ENCODE measurements at places on chromosomes 5 and 9.

- peak; percentile 90 for DNase-seq
These were observed 112.2 kb downstream of the RPS23 start for GRCh38 chr5:82165740-82166530.

DNA sequence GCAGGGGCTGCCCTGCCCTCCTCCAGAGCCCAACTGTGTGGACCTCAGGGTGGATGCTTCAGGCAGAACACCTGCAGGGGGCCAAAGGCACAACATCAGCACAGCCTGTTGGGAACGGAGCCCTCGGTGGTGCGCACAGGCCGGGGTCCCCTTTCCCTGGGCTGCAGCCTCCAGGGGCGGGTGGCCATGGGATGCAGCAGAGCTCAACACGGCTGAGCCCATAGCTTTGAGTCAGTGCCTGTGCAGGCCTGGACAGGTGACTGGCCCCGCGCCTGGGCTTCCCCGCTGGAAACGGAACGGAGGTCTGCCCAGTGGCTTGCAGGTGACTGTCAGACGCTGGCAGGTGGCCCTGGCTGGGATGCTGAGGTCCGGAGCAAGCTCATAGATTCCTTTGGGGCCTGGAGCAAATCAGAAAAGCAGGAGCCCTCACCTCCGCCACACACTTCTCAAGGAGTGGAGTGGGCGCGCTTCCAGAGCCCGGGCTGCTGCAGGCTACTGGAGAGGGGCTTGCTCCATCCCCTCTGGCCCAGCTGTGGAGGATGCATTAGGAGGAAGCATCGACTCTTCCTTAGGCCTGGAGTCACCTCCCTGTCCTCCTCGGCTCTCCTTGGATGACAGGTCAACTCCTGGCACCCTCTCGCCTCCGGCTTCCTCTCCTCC is 69.8 kb upstream of the RNU6ATAC start:
- no peak for DNase-seq

- DNase-seq = no peak
These were observed 294.0 kb upstream of the SMARCA2 start for GRCh38 chr9:1721196-1721595.

- no peak for DNase-seq
These were observed 146.4 kb downstream of the ENTREP1 start for GRCh38 chr9:69471433-69471832.

DNA sequence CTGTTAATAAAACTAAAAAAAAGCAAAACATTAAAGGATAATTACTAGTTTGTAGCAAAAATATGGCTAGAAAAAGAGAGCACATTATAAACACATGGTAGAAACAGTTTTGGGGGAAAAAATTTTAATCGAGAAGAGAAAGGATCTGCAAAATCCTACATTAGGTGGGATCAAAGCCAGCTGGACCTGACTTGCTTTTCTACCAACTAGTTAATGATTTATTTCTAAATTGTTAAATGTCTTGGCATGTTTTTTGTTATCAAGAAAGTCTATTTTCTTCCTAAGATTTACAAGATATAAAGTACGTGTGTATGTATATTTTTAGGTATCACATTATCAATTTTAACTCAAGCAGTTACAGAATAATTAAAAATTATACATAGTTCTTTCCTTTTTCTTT is 47.1 kb upstream of the CDK5RAP2 start:
- DNase-seq = no peak

DNA sequence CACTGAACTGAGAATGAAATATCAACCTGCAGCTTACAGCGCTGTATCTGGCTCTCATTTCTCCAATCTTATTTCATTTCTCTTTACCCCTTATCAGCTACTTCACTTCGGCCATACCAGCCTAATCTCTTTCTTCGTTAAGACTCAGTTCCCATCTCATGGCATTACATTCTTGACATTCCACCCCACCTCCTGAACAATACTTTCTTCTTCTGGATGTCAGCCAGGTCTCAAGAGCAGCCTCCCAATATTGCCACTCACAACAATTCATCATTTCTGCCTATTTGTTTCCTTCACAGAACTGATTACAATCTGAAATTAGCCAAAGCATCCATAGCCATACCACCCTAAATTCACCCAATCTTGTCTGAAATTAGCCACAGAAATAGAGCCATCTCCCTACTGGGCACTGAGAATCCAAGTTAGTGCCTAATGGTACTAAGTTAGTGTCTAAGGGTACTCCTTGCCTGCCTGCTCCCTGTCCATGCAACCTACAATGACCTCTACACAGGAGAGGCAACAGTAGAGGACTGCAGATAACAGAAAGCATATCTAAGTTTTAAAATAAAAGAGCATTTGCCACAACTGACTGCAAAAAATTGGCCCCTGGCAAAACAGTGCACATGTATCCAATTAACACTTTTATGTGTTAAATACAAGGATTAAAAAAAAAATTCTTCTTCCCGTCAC is 35.2 kb downstream of the SETX start:
- DNase-seq = peak; percentile 54

DNA sequence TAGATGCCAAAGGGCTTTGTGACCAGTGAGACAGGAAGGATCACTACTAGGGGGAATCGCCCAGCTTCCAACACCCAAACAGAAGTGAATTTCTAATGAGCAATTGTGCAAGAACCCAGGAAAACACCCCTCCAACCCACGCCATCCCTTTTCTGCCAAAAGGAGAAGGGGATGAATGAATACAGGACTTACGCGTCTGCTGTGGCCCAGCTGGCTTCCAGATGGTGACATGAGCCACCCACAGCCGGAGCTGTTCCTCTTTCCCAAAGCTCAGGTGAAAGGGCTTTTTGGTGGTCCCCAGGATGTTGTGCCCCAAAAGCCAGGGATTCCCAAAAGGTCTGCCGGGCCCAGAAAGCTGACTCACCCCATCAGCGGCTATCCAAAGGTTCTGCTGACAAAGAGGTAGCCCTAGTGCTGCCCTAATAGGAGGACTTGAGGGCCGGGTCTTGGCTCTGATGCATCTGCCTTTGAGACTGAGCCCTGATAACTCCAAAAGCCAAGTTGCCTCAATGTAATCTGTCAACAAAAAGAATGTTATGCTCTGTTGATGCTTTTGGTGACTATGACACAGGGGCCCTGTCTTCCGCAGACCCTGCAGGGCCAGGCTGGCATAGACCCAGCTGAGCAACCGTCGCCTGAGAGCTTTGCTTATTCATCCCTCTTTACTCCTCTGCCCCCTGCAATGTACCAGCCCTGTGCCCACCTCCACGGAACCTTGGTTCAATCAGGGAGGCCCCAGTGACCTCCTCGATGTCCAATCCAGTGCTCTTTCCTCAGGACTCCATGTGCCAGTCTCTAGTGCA is 14.5 kb downstream of the GSN start:
- peak; percentile 87 for DNase-seq

DNA sequence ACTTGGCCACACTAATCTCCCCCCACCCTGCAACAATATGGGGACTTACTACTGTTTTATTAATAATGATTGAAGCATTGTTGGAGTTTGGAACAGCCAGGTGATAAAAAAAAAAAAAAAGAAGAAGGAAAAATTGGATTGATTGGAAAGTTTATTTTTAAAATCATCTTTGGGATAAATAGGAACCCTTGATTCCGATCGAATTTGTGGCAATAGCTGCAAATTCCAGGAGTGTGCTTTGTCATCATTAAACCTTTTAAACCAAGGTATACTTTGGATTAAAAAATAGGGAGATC is 907 bp upstream of the NR2F1 start:
- no peak for DNase-seq

DNA sequence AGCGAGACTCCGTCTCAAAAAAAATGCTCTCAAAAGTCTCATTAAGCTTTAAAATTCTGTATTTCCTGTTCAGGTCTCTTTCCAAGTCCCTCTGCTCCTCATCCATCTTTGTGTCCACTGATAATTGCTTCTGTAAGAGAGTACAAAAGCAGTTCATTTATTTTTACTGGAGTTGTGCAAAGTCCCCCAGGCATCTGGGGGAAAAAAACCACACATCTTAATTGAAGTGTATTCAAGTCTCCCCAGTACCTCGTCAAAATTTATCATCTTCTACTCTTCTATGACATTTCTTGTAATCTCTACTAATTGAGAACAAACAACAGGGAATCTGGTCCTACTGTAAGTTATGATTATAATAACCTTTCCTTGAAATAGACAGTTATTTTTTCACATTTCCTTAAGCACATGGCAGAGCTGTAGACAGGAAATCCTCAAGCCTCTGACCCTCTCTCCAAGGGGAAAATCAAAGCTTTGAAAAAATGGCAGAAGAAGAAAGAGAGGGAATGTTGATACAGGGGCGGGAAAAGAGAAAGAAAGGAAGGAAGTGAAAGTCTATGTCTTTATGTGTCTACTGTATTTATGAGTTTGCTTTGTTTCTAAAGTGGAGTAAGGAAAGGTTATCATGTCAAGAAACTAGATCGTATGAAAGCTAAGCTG is 51.5 kb downstream of the RAI14 start:
- DNase-seq = peak; percentile 36

DNA sequence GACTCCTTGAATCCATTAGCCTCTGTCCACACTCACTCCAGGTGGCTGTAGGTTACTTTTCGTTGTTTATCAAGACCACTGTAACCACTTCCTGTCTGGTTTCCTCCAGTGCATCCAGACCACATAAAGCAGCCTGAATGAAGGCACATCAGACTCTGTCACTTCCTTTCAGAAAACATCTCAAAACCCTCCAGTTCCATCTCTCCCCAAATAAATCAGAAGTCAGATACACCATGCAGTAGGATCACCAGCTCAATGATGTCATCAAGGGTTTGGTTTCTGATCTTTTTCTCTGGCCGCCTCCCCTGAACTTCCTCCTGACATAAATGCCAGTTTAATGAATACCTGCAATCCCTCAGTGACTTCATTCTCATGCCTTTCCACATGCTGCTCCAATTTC is 161.2 kb downstream of the ZNF462 start:
- DNase-seq = no peak

GRCh38 chr5:38782180-38782835 is 63.5 kb upstream of the OSMR start:
- no peak for DNase-seq

GRCh38 chr9:103296189-103296588 is 301.1 kb downstream of the CYLC2 start:
- DNase-seq = no peak

- DNase-seq = peak; percentile 86
These were observed 152.6 kb upstream of the MSX2 start for GRCh38 chr5:174571662-174572397.

GRCh38 chr5:132254321-132254977 is 3.0 kb upstream of the PDLIM4 start:
- no peak for DNase-seq

- peak; percentile 54 for DNase-seq
These were observed 33.2 kb upstream of the PCDHB1 start for GRCh38 chr5:141017943-141018342.

DNA sequence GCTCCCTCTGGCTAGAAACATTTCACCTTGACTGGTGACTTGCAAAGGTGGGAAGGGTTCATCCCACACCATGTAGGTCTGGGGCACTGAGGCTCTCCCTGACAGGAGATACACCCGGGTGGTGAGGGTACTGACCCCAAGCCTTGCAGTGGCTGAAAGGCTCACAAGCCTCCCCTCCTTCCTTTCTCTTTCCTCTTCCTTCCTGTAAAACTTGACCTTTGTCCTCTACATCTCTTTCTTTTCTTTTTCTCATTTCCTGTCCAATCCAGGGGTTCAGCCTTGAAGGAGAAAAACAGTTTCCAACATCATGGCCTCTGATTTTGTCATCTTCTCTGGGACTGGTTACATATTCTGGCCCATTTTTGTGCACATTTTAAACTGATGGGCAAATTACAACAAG is 16.6 kb downstream of the FBP2 start:
- no peak for DNase-seq

- no peak for DNase-seq
These were observed 49.4 kb downstream of the MEF2C start for GRCh38 chr5:88833371-88834130.

GRCh38 chr9:17757816-17758215 is 178.9 kb downstream of the SH3GL2 start:
- DNase-seq = no peak

DNA sequence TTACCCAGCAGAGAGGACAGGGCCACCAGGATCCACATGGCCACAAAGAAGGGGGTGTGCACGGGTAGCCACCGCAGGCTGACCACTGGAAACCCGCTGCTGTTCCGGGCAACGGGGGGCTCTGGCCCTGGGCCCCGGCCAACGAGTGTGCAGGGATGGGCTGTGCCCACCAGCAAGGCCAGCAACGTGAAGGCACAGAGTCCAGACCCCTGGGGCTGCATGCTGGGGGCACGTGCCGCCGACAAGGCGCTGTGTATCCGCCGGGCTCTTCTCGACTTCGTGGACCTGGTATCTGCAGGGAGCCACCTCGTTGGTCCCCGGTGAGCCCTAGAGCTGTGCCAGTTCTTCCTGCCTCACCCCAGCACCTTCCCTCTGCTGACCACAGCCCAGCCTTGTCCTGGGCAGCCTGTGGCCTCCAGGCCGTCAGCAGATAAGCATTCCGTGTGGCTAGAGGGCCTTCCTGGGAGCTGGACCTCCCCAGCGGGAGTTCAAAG is 42.2 kb upstream of the CEP72 start:
- no peak for DNase-seq

DNA sequence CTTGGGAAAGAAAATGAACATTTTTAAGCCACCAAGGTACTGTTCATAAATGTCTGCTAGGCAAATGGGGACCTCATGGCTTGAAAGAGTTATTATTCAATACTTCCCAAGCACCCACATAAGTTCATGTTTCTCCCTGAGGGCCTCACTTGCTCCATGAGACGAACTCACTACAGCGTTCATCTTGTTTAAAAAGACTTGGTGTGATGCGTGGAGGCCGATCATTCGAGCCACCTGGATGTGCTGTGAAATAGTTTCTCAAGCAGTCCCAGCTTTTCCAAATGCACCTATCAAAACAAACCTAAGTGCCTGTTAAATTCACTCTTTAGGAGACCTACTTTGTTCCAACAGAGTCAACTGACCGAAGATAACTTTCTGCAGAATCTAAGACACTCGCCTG is 103.2 kb downstream of the LHFPL2 start:
- no peak for DNase-seq

DNA sequence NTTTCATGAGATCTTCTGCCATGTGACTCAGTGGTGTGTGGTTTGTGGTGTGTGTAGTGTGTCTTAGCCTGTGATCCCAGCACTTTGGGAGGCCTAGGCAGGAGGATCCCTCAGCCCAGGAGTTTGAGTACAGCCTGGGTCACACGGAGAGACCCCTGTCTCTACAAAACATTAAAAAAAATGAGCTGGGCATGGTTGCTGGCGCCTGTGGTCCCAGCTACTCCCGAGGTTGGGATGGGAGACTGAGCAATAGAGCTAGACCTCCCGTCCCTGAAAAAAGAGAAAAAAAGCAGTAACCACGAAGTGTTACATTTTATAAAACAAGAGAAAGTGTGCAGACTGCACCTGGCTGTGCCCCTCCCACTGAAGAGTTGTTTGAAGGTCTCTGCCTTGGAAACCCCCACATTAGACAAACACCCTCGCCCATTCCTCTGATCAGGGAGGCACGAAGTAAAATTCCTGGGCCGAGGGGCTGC is 21.2 kb upstream of the RNU6ATAC start:
- no peak for DNase-seq

Data from A673 (cell line).